ENCODE measurements at places on chromosomes 11 and 22.

DNA sequence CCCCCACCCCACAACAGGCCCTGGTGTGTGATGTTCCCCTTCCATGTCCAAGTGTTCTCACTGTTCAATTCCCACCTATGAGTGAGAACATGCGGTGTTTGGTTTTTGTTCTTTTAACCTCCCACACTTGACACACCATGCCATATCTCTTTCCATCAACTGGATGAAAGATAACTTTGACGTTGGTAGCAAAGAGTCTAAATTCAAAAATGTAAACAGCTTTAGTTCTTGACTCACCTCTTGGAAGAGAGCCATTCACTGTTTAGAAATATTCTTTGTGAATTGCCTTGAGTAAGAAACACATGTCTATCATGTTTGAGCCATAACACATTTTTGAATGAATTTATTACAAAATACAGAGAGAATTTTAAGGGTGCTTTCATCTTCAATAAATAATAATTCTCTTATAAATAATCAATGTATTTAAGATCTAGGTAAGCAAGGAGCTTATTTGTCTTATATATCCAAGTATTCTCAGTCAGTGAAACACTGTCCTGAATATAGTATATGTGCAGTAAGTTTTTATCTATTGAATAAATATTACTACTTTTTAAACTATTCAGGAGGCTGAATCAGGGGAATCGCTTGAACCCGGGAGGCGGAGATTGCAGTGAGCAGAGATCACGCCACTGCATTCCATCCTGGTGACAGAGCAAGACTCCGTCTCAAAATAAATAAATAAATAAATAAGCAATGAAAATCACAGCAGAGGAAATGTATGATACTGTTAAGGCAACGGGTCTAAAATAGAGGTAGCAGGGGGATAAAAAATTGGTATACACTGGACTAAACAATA is 6.7 kb downstream of the CARD18 start:
- no peak for DNase-seq

DNA sequence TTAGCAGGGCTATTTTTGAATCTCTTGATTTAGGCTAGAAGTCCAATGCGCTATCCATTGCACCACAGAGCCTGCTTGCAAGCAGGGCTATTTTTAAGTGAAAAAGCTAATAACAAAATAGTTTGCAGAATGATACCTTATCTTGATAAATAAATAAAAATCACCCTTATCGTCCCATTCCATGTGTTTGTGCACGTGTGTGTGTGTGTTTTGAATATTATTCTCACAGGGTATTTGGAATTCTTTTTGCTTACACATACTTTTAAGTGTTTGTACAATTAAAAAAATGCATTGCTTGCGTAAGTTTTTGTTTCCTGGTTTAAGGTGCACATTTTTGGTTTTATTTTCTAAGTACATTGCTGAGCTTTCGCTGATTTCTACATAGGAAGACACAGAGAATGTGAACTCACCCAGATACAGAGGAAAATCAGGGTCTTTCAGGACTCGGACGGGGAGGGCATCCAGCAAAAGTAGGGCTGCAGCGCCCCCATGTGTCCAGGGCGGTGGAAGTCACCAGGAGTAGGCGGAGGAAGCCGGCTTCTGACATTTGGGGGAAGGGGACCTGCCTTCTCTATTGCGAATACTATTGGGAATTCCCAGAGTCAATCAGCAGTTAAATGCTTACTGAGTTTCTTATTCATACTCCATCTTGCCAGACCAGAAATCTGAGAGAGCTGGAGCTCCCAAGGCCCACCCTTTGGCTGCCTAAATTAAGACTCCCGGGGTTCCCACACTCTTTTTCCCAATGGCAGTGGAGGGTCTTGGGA is 27.3 kb downstream of the SLC1A2 start:
- peak; percentile 69 for DNase-seq

DNA sequence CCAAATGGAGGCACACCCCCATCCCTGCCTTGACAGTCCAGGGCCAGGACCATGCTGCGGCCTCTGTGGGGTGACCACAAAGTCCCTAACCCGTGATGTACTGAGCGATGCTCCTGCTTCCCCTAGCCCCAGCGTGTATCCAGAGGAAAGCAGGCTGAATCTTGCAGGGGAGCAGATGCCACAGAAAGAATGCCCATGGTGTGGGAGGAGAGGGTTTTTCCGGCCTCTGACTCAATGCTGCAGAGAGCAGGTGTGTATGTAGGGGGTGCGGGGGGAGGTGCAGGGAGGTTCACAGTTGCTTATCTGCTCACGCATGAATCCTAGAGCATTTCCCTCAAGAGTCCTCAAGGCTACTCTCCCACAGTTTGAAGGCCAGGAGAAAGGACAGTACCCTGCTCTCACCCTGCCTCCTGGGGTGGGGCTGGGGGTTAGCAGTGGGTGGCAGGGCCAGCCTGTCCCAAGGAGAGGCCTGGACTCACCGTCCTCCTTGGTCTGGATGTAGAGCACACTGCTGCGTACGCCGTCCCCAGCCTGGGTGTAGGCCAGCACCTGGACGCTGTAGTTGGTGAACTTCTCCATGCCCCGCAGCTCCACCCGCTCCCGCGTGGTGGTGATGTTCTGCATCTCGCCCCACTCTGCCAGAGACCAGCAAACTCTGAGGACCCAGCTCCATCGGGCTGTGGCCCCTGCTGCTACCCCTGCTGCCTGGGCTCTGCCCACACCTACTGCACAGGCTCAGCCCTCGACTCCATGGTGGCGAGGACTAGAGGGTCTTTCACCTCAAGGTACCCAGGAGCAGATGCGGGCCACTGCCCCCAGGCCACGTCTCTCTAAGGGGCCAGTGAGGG is 130.8 kb downstream of the CEP164 start:
- no peak for DNase-seq

GRCh38 chr11:131938351-131938751 is 567.9 kb downstream of the NTM start:
- DNase-seq = no peak

DNA sequence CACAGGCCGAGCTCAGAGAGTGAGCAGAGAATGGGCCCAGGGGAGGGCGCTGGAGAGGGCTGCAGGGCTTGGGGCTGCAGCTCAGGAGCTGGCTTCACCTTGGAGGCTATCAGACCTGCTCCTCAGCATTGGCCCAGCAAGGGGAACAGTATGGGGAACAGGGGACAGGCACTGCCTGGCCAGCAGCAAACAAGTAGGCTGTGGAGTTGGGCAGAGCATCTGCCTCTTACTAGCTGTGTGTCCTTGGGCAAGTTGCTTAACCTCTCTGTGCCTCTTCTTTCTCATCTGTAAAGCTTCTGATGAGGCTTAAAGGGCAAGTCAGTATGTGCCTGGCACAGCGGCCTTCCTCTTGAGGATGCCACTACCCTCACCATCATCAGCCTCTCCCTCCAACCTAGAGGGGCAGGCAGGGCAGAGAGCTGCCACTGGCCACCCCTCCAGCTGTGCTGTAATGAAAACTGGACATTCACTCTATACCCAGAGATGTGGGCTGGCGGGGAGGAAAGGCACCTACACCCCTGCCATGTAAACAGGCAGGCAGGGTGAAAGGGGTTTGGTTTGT is 7.5 kb upstream of the CDKN1C start:
- no peak for DNase-seq

GRCh38 chr11:19673924-19674729 is 38.5 kb upstream of the NAV2 start:
- no peak for DNase-seq
